Vein endothelial cell (primary cell): ENCODE measurements at places on chromosomes 12 and 14. TPM values are rescaled to one million over a fixed set of nuclear protein-coding genes. Genes with fewer than 3 reads are reported as not detected.

SDS gene
- not detected in 2 replicates for total RNA-seq

WDHD1 gene
- total RNA-seq: 7.5 and 13.5 TPM in 2 replicates

OR4E2 gene
- not detected in 2 replicates for total RNA-seq

SLC25A47 gene
- 0.10 and 0.33 TPM in 2 replicates for total RNA-seq

LRP1-AS gene
- not detected in 2 replicates for total RNA-seq

CLEC9A gene
- not detected in 2 replicates for total RNA-seq

FGF23 gene
- total RNA-seq: not detected in 2 replicates

LRFN5 gene
- 0.10 TPM in 1 of 2 replicates, not detected in the other for total RNA-seq

TAMALIN gene
- 39.4 and 58.5 TPM in 2 replicates for total RNA-seq

RNASE2 gene
- not detected in 2 replicates for total RNA-seq

PTPN21 gene
- 9.5 and 9.6 TPM in 2 replicates for total RNA-seq

TPH2 gene
- total RNA-seq: not detected in 2 replicates

KRT79 gene
- total RNA-seq: not detected in 2 replicates

KRT74 gene
- total RNA-seq: not detected in 2 replicates

MYBPC1 gene
- total RNA-seq: not detected in 2 replicates

NINJ2 gene
- 0.38 and 1.6 TPM in 2 replicates for total RNA-seq

RPGRIP1 gene
- total RNA-seq: not detected in 2 replicates

ACOT4 gene
- total RNA-seq: under 0.01 and 0.38 TPM in 2 replicates

CAPZA3 gene
- not detected in 2 replicates for total RNA-seq

LBHD2 gene
- not detected in 2 replicates for total RNA-seq

NGB gene
- total RNA-seq: not detected in 2 replicates

HOXC9 gene
- total RNA-seq: under 0.01 and 0.19 TPM in 2 replicates

KRT75 gene
- total RNA-seq: not detected in 2 replicates

CCDC177 gene
- total RNA-seq: not detected in 2 replicates

BEGAIN gene
- total RNA-seq: 0.10 TPM in 1 of 2 replicates, not detected in the other

FGF6 gene
- total RNA-seq: not detected in 2 replicates

CISTR gene
- total RNA-seq: not detected in 2 replicates

KLHDC1 gene
- 1.3 TPM in 2 replicates for total RNA-seq

PRICKLE1 gene
- 21.9 and 23.5 TPM in 2 replicates for total RNA-seq
